ENCODE measurements at places on chromosomes 4 and X. TPM values are rescaled to one million over a fixed set of nuclear protein-coding genes. Genes with fewer than 3 reads are reported as not detected.

- no peaks in the 10 kb centered on the region for H3K36me3 ChIP-seq
- H3K27me3 ChIP-seq, result peaks cover 5% of the 10 kb centered on the region
- H3K27ac ChIP-seq, result no peak overlapping the region
- no peak overlapping the region for H3K4me3 ChIP-seq
- no peaks in the 10 kb centered on the region for H3K4me1 ChIP-seq
Observed at GRCh38 chrX:14026121-14026520, 3.6 kb downstream of the GEMIN8 start.

DNA sequence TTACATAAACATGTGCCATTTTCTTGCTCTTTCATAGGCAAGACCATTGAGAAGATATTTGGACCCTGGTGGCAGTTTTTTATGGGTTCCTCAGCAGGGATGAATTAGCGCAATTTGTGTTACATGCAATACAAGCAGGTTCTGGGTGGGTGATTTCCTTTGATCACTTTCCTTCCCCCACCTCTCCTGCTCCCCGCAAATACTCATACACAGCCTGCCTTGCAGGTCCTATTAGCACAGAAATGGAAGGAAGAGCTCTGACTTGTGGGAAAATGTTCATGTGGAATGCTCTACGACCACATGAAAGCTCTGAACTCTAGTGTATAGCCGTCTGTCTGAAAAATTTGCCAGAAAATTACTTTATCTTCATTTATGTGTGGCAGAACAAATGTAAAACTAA, 361.0 kb upstream of the FAT1 start:
- no peaks in the 10 kb centered on the region for H3K36me3 ChIP-seq
- H3K4me1 ChIP-seq, result no peaks in the 10 kb centered on the region
- H3K27me3 ChIP-seq, result no peaks in the 10 kb centered on the region

- H3K36me3 ChIP-seq, result no peaks in the 10 kb centered on the region
- H3K27ac ChIP-seq, result no peak overlapping the region
- no peaks in the 10 kb centered on the region for H3K4me1 ChIP-seq
- no peaks in the 10 kb centered on the region for H3K27me3 ChIP-seq
- no peak for DNase-seq
- no peak overlapping the region for H3K4me3 ChIP-seq
Observed at GRCh38 chr4:155941085-155941790, 12.4 kb downstream of the CTSO start.

DNA sequence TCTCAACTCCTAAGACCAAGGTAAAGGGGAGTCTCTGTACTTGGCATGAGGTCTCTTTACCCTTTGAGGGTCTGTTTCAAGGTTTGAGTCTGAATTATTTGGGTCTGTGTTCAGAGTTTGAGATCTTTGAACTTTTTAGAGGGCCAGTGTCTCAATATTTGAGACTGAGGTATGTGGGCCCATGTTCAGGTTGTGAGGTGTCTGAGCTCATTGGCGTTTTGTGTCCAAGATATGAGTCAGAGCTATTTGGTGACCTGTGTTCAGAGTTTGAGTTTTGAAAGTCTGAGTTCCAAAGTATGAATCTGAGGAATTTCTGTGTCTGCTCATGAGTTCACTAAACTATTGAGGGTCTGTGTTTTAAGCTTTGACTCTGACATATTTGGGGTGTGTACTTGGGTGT, 36.7 kb upstream of the PAGE4 start:
- no peaks in the 10 kb centered on the region for H3K4me1 ChIP-seq
- H3K36me3 ChIP-seq, result no peaks in the 10 kb centered on the region
- no peak overlapping the region for H3K4me3 ChIP-seq
- no peak for DNase-seq
- no peak overlapping the region for H3K27ac ChIP-seq
- no peaks in the 10 kb centered on the region for H3K27me3 ChIP-seq

DNA sequence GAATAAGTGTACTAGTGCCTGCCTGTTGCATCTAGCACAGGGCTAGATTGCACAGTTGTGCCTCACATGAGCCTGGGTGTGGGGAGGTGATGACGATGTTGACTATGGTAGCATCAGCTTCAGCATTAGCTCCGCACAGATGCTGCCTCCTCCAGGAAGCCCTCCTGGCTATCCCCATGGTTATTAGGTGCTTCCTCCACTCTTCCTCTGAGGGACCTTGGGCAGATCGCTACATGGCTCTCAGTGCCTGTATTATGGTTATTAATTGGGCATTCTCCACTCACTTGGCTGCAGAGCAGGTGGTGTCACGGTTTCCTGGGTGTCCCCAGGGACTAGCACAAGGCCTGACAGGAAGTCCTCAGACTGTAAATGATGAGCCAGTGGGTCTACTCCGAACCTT, 325.6 kb downstream of the ARHGAP10 start:
- no peaks in the 10 kb centered on the region for H3K36me3 ChIP-seq
- H3K4me3 ChIP-seq, result no peak overlapping the region
- H3K27me3 ChIP-seq, result no peaks in the 10 kb centered on the region
- no peaks in the 10 kb centered on the region for H3K4me1 ChIP-seq

DNA sequence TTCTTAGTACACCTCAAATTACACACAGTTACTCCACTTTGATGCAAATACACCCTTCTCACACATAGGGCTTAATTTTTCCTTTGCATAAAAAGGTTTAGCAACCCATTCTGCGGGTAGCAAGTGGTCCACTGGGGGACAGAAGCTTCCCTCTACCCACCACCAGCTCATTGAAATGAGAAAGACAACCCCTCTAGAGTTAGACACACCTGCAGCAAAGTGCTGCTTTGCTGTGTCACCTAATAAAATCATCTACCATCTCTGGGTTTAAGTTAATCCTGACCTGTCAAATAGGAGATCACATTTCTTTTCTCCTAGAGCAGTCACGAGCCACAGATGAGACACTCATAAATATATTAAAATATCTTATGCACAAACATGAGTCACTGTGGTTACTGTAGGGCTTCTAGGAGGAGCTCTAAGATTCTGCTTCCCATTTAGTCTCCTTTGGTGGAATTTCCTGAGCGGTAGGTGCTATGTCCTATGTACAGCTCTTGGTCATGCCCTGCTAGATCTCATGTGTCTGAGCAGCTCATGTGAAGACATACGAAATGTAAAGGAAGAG, 11.9 kb downstream of the BMX start:
- DNase-seq, result no peak
- no peaks in the 10 kb centered on the region for H3K4me1 ChIP-seq
- no peak overlapping the region for H3K4me3 ChIP-seq
- H3K27me3 ChIP-seq, result no peaks in the 10 kb centered on the region

- no peaks in the 10 kb centered on the region for H3K4me1 ChIP-seq
- no peak overlapping the region for H3K4me3 ChIP-seq
- H3K27me3 ChIP-seq, result no peaks in the 10 kb centered on the region
- no peak for DNase-seq
- no peaks in the 10 kb centered on the region for H3K36me3 ChIP-seq
Observed at GRCh38 chr4:176945334-176945733, 152.6 kb upstream of the VEGFC start.

- H3K36me3 ChIP-seq, result no peaks in the 10 kb centered on the region
- no peak overlapping the region for H3K4me3 ChIP-seq
- no peak for DNase-seq
- no peak overlapping the region for H3K27ac ChIP-seq
Observed at GRCh38 chr4:134024251-134024650, 177.3 kb downstream of the PABPC4L start.

DNA sequence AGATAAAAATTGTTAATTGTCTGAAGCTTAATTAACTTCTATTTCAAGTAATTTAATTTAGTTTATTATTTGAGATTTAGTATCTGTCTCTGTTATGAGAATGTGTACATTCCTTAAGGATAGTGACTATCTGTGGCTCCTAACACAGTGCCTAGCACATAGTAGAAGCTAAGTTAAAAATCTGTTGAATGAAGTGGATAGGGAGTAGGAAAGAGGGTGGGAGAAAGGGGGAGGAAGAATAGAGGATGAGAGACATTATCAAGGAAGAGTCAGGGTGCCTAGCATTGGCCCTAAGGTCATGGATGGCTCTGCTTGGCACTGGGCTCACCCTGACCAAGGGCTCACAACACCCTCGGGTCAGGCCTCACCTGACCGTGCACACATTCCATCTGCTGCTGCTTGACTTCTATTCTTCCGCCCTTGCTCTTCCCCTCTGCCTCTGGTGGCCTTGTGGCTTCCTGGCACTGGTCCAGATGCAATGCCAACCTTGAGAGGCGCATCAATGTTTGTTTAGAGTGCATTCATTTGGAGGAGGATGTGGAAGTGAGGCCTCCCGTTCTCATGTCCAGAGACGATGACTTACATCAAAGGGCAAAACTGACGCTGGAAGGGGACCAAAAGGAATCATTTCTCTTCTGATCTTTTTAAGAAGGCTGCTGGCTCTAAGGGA, 42.3 kb downstream of the TRIM2 start:
- H3K27me3 ChIP-seq, result no peaks in the 10 kb centered on the region
- peaks cover 26% of the 10 kb centered on the region for H3K4me1 ChIP-seq
- H3K4me3 ChIP-seq, result no peak overlapping the region
- H3K27ac ChIP-seq, result no peak overlapping the region

- H3K4me1 ChIP-seq, result no peaks in the 10 kb centered on the region
- no peak overlapping the region for H3K4me3 ChIP-seq
- no peaks in the 10 kb centered on the region for H3K36me3 ChIP-seq
- no peaks in the 10 kb centered on the region for H3K27me3 ChIP-seq
- no peak overlapping the region for H3K27ac ChIP-seq
- DNase-seq, result no peak
Observed at GRCh38 chrX:10173331-10173900, 16.6 kb downstream of the CLCN4 start.

GRCh38 chrX:13131396-13132137, 87.1 kb upstream of the FAM9C start:
- no peak for DNase-seq
- H3K4me3 ChIP-seq, result no peak overlapping the region
- H3K4me1 ChIP-seq, result peaks cover 5% of the 10 kb centered on the region
- H3K27me3 ChIP-seq, result no peaks in the 10 kb centered on the region
- no peaks in the 10 kb centered on the region for H3K36me3 ChIP-seq
- H3K27ac ChIP-seq, result no peak overlapping the region

- no peak overlapping the region for H3K4me3 ChIP-seq
- DNase-seq, result no peak
- H3K36me3 ChIP-seq, result no peaks in the 10 kb centered on the region
- no peak overlapping the region for H3K27ac ChIP-seq
Observed at GRCh38 chr4:188316391-188316790, 177.2 kb downstream of the TRIML1 start.

DNA sequence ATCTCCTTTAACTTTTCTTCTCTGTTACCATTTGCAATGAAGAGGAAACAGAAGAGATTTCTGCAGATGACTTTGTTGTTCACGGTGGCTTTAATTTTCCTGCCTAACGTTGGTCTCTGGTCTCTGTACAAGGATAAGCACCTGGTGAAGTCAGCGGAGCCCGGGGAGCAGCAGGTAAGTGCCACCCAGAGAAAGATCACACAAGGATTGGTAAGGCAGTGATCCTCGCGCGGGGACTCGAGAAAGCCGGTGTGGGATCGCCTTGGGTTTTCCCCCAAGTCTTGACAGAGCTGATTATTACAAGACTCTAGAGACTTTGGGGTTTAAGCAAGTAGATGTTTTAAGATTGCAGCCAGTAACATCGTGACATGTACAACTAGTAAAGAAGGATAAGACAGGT, 1.3 kb downstream of the GALNTL6 start:
- DNase-seq, result no peak
- no peak overlapping the region for H3K4me3 ChIP-seq
- no peaks in the 10 kb centered on the region for H3K4me1 ChIP-seq
- no peaks in the 10 kb centered on the region for H3K36me3 ChIP-seq

GRCh38 chr4:174549721-174550120, 27.4 kb upstream of the HPGD start:
- H3K27ac ChIP-seq, result no peak overlapping the region
- no peaks in the 10 kb centered on the region for H3K36me3 ChIP-seq
- DNase-seq, result no peak
- no peaks in the 10 kb centered on the region for H3K27me3 ChIP-seq
- no peaks in the 10 kb centered on the region for H3K4me1 ChIP-seq
- no peak overlapping the region for H3K4me3 ChIP-seq

The AKAP14 gene
- total RNA-seq, result 0.09 TPM

GRCh38 chr4:1630266-1630665, 53.8 kb downstream of the FAM53A start:
- H3K36me3 ChIP-seq, result no peaks in the 10 kb centered on the region
- H3K4me3 ChIP-seq, result no peak overlapping the region

The PDZD4 gene
- total RNA-seq, result 0.61 TPM

The TEX11 gene
- 0.14 TPM for total RNA-seq

The BGN gene
- total RNA-seq, result 3.4 TPM

The SATL1 gene
- total RNA-seq, result 0.09 TPM

DNA sequence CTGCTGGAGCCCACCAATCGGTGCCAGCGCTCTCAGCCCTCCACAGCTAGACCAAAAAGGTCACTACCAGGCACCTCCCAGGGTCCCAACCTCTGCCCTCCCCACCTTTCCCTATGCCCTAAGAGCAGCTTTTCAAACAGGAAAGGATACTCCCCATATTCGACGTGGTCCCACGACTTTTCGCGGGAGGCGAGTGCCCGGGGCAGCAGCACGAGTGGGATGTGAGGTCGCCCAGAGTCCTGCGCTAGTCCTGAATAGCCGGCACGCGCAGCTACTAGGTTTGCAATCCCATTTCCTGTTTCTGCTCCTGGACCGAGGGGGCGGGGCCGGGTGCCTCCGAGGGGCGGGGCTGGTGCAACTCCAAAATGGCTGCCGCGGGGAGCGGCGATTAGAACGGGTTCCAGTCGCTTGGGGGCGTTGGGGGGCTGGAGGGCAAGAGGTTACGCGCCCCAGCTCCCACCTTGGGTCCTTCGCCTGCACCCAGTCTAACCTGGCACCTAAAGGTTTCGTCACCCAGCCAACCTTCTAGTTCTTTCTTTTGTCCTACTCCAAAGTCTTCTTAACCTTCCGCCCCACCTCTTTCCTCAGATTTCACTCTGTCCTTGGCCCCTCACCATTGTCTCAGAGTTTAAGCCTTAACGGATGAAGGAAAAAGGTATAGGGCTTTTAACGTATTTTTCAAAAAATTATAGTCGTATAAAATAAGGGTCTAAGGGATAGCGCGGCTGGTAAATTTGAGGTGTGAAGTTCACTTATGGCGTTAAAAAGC, 85.0 kb upstream of the TENT5D start:
- no peak for DNase-seq
- H3K4me3 ChIP-seq, result no peak overlapping the region
- no peak overlapping the region for H3K27ac ChIP-seq
- H3K36me3 ChIP-seq, result no peaks in the 10 kb centered on the region
- H3K4me1 ChIP-seq, result no peaks in the 10 kb centered on the region

- H3K4me1 ChIP-seq, result no peaks in the 10 kb centered on the region
- DNase-seq, result no peak
- no peak overlapping the region for H3K4me3 ChIP-seq
- no peak overlapping the region for H3K27ac ChIP-seq
Observed at GRCh38 chrX:95949588-95949987, 735.1 kb upstream of the DIAPH2 start.

GRCh38 chr4:188121530-188121929, 12.1 kb upstream of the TRIML2 start:
- no peaks in the 10 kb centered on the region for H3K4me1 ChIP-seq
- H3K36me3 ChIP-seq, result no peaks in the 10 kb centered on the region
- H3K27me3 ChIP-seq, result no peaks in the 10 kb centered on the region

The EPGN gene
- 0.52 TPM for total RNA-seq

The MAGEA1 gene
- total RNA-seq, result not detected
